ENCODE measurements at places on chromosomes 1 and 21.

DNA sequence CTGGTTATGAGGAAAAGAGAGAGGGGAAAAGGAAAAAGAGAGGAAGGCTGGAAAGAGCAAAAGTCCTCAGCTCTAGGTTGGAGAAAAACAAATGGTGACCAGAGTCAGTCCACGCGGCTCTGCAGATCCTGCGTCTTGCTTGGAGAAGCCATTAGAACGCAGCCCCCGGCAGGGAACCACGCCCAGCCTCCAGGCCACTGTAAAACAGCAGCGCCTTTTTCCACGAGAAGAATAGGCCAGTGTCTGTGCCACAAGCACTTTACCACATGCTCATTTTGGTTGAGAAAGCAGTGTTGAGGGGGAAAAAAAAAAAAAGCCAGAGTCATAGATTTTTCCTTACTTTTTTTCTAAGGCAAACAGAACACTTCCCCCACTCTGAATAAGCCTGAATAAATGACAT is 846.9 kb upstream of the ADAMTS5 start:
- DNase-seq, result no peak

GRCh38 chr1:33685256-33685655 is 178.6 kb upstream of the HMGB4 start:
- DNase-seq, result no peak

DNA sequence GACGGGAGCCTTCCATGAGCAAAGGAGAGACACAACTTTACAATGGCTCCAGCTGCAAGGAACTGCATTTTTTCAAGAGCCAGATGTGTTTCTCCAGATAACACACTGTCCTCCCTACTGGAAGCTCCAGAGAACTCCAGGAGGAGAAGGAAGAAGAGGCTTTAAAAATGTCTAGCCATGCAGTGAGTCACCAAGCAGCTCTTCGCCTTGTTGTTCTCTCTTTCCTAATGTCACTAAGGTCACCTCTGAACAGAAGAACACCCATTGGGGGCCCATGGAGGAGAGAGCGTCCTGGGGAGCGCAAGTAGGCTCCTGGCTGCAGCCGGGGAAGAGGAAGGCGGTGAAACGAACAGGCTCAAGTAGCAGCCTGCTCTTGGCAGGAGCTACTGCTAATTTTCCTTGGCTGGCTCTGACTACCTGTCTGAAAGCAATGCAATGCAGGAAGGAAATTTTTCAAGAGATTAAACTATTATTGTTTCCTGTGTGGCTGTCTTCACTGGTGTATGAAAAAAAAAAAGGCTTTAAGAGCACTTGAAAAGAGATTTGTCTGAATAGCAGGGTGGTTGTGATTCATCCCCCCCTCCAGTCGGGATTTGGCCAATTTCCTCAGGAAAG is 321.9 kb downstream of the SETD4 start:
- no peak for DNase-seq

DNA sequence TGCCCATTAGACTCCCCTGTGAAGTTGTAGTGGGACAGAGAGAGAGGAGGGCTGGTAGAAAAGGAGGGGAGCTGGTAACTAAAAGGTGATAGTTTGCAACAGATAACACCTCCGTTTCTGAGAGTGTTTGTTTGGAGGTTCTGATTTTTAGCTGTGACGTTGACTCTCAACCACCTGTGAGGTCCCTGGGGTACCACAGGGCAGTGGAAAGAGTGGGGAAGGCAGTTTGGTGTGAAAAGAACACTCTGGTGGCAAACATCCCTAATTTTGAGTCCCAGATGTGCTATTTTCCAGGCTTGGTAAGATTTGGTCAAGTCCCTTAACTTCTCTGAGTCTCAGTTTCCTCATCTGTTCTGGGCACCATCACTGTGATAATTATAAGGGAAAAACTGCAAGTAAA is 29.3 kb downstream of the RAB3B start:
- no peak for DNase-seq

- DNase-seq, result no peak
Observed at GRCh38 chr1:234841281-234841680, 231.3 kb upstream of the IRF2BP2 start.

DNA sequence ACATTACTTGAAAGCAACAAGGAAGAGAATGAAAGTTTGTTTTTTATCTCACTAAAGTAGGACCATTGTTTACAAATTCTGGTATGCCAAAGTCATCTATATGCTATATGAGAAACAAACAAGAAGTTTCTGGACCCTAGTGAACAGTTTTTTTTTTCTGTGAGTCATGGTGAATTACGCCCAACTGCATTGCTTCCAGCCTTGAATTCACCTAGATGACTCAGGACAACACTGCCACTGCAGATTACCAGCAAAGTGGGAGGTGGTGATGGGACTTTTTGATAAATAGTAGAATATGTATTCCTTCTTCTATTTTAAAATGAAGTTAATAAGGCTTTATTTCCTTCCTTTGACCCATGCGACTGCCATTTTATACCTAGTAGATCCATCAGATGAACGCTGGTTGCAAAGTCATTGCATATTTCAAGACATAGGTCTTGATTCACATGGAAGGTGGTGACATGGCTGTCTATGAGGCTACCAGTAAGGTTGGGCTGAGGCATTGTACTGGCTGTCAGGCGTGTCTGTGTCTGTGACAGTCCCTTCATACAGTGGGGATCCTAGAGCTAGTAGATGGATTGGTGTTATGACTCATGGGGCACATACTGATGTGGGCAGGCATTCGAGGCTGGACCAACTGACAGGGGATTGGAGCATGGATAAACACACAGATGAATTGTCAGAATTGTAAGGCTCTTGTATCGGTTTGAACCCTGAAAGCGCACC is 49.1 kb upstream of the APOBEC4 start:
- no peak for DNase-seq

- DNase-seq, result no peak
Observed at GRCh38 chr1:56617141-56617540, 28.0 kb upstream of the PRKAA2 start.

DNA sequence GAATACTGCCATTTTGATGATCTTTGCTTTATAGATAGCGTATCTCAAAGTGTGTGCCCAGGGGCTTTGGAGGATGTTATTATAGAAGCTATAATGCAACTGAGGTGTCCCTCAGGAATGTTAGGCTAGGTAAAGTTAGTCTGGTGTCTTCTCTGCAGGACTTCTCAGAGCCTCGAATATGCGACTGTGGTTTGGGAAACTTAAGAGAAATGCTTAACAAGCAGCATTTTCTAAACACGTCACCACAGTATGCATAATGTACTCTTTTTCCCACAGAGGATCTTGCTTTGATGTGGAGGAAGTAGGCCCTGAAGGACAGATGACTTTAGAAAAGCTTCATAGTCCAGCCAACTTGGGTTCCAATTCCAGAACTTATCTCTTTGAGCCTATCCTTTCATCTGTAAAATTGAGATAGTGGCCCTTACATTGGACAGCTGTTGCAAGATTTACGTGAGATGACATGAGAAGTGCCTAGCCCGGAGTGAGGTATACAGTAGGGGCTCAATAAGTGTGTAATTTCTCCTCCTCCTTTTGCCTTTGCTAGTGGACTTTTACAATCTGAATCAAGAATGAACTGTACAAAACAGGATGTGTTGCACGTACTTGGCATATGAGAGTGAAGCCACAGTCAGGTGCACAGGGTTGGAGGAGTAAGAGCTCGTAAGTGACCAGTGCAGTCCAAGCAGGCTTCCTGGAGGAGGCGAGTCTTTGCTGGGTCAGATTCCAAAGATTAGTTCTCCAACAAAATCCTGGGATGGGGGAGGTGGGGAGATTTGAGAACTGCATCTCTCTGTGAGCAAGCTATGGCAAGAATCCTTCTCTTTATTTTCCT is 29.7 kb upstream of the TRABD2B start:
- DNase-seq, result no peak

- DNase-seq, result peak; percentile 45
Observed at GRCh38 chr21:31132574-31133242, 94.4 kb upstream of the KRTAP19-8 start.

DNA sequence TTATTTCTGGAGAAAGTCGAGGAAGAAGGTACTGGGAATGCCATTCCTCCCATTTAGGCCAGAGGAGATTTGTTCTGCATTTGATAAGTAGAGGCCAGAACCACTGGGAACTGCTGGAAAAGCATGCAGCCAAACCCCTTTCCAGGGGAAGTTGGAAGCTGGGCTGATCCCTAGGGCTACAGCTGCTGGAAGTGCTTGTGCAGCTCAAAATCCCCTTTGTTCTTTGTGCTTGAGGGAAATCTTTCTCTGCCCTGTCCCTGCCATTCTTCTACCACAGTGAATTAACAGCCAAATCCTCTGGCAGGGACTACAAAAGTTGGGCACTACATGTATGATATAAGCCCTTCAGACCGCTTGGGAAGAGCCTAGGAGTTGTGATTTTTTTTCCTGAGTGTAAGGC is 734.1 kb downstream of the LRRIQ3 start:
- no peak for DNase-seq

DNA sequence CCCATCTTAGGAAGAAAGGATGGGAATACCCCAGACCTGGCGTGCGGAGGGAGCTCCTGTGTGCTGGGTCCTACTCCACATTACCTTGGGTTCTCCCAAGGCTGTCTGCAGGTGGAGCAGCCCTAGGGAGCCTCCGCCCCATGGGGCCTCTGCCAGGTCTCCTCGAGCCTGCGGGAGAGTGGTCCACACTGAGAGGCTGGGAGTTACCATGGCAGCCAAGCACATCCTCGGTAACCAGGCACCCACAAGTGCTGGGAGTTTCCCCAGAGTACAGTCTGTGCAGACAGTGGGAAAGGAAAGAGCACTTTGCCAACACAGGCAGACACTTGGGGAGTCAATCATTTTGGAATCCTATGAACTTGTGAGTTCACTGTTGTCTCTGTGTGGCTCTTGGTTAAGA is 249.4 kb downstream of the DYRK1A start:
- no peak for DNase-seq

DNA sequence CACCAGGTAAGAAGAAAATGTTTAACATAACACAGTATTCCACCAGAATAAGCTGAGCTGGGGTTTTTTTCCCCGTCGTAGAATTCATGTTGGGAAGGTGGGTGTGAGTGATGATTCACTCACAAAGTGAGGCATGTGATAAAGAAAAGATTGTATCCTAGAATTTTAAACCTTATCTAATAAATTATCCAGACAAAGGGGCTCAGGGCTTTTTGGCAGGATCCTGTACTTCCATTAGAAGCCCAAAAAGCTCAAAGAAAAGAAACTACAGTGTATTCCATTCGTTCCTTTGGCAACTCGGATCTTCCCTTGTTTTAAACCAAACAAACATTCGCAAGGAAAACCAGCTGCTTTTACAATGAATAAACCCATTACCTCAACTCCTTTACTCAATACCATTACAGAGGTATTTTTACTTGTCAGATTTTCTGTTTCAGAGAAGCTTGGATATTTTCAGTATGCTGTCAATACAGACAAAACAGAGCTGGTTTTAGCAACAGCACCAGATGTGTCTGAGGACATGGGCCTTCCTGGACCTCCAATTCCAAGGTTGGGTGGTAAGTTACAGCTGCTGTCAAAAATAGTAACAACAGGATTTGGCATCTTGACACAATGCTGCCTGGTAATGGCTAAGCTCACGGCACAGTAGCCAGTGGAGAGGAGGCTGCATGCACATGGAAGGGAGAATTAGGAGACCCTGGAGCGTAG is 159.9 kb upstream of the RUNX1 start:
- no peak for DNase-seq

GRCh38 chr1:23779826-23780371 is 1.7 kb downstream of the PITHD1 start:
- DNase-seq, result no peak

DNA sequence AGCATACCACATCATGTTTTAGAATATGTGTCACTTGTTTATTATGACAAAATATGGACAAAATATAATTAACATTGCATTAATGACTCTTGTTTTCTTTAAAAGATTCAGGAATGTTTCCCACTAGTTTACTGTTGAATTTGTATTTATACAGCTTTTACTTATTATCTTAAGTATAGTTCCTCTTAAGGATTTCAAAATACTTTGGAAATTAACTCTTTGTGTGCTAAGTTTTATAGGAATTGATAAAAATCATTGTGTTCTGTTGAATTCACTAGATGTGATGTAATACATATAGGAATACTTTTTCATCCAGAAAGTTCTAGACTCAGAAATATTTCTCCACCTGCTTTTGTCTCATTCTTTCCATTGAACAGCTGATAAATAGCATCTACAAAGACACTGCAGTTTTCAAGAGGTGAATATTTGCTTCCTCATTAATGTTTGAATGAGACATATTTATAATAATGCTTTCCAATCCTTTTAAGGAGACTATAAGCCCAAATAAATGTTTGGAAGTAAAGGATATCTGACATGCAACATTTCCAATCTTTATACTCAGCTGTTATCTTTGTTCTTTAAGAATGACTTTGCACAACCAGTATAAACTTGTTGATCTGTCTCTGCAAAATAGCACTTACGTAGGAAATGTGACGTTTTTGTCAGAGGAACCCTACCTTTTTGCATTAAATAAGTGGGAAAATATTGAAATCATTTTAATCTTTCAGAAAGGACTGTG is 38.4 kb upstream of the SAMSN1 start:
- DNase-seq, result no peak

DNA sequence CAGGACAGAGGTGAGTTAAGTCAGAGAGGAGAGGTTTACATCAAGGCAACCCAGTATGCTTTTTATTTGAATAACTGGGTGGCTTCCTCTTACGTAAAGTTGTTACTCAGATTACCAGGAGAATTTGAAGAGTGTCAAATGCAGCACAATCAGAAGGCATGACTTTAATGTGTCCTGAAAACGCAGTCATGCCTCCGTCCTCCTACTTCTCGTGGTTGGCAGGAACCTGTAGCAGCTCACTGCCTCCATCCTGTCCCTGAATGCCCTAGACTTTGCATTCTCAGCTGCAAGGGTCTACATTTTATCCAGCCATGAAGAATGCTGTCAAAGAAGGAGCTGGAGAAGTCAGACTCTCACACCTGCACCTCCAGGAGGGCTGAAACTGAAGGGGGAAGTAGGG is 66.7 kb downstream of the MIS18A start:
- no peak for DNase-seq

DNA sequence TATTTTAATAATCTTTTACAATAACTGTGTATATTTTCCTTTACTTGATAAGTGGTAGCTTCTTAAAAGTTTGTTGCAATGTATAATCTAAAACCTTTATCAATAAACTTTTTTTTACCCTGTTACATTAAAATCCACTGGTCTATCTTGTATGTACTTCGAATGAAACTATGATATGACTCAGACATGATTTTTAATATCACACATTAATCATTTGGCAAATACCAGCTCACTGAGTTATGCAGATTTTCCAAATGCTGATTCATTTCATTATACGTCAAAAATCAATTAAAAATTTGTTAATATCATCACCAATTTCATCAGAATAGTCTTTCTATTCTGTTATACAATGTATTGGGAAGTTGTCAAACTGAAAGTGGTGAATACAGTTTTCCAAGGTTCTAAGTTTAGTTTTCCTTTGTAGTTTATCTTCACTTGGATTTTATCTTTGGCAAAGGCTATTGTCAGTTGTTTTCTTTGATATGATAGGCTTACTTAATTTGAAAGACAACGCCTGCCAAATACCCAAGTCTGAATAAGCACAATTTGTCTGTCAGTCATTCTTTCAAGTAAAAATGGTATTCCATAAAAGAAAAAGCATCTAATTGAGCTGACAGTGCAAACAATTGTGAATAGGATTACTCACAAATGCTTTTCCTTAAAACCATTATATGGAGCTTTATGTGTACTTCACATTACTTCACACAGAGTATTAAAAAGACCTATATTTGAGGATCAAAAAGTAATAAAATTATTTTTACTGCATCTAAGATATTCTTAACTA is 127.0 kb downstream of the NME7 start:
- DNase-seq, result no peak
